ENCODE measurements at places on chromosomes 11 and 22.

- no peak for DNase-seq
Measured at GRCh38 chr11:33389635-33390034, 132.5 kb downstream of the HIPK3 start.

DNA sequence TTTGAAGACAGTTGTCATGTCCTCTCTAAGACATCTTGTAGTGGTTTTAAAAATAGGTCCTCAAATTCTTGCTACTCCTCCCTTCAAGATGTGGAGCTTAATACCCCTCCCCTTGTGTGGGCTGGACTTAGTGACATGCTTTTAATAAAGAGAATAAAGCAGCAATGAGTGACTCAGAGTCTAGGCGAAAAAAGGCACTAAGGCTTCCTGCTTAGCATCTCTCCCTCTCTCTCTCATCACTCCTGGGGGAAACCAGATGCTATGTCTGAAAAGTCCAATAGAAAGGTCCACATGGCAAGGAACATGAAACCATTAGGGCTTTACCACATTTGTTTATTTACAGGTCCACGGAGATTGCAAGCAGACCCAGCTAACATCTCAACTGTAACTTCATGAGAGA, 11.7 kb downstream of the SERGEF start:
- no peak for DNase-seq

GRCh38 chr11:121793916-121794315, 322.1 kb downstream of the BLID start:
- DNase-seq = no peak

- no peak for DNase-seq
Measured at GRCh38 chr22:38132794-38133193, 22.3 kb upstream of the BAIAP2L2 start.

DNA sequence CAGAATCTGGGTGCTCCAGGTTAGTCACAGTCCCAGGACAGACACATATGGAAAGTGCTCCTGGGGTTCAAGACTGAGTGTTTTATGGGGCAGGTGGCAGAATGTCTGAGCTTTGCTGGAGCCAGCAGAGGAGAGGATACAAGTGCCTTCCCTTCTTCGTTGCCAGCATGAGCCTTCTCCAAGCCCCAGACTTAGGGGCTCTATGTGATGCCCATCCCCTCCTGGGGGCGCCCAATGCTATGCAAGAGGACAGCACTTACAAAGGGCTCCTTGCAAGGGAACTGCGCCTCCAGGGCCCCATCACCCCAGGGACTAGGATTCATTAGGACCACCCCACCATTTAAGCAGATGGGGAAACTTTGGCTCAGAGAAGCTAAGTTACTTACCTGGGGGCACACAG, 581.9 kb downstream of the BUD13 start:
- DNase-seq = no peak

GRCh38 chr11:58781345-58781744, 49.6 kb upstream of the GLYAT start:
- DNase-seq = no peak

DNA sequence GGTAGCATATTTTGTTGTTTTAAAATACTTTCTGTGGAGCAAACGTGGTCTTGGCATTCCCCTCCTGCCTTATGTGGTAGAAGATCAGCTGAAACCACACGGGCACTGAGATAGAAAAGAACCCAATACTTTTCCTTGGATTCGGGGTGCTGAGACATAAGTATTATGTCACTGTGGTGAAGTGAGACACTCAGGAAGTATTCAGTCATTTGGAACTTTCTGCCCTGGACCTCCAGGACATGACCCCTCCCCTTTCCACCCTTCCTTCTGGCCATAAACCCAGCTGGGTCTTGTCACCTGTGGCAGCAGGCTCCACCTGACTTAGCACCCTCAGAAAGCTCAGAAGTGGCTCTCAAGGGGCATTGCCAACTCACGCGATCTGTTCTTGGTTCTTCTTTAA, 123.4 kb downstream of the SWAP70 start:
- no peak for DNase-seq

All from NCI-H1417 treated with DMSO at 0.1 percent for 48 hours (cell line).